ENCODE measurements at places on chromosomes 6 and 20. TPM values are rescaled to one million over a fixed set of nuclear protein-coding genes. Genes with fewer than 3 reads are reported as not detected.

Gene AGER
- total RNA-seq, result 1.2 TPM

Gene ZSCAN23
- total RNA-seq, result 0.37 TPM

Gene AVP
- total RNA-seq, result not detected

Gene METTL24
- not detected for total RNA-seq

Gene SS18L1
- total RNA-seq, result 18.0 TPM

Gene SPTLC3
- total RNA-seq, result 0.59 TPM

Gene SIRPG
- 0.21 TPM for total RNA-seq

Gene ADTRP
- total RNA-seq, result not detected

Gene NDUFAF5
- 49.4 TPM for total RNA-seq

Gene HDGFL1
- total RNA-seq, result not detected

Gene HLA-DRB1
- total RNA-seq, result 23.4 TPM

Gene PSMB8
- total RNA-seq, result 10.3 TPM

Gene PPP1R16B
- 5.2 TPM for total RNA-seq

Gene CENPQ
- total RNA-seq, result 1.9 TPM

Gene ARMH2
- total RNA-seq, result not detected

Gene TRPC4AP
- 59.4 TPM for total RNA-seq

Gene CLPSL1
- not detected for total RNA-seq

Gene GLP1R
- total RNA-seq, result not detected
